ENCODE measurements at places on chromosomes 3 and 15.

DNA sequence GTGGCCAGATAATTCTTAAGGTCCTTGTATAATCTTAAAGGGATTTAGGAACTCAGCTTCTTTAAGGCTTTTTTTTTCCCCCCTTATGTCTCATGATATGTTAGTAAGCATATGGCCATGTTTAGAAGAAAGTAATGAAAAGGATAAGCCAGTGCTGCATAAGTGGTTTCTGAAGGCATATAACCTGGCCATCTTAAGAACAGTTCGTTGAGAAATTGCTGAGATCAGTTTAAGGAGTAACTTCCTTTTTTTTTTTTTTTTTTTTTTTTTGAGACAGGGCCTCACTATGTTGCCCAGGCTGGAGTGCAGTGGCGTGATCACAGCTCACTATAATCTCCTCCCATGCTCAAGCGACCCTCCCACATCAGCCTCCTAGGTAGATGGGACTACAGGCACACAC is 51.7 kb downstream of the UBE2E2 start:
- DNase-seq, result no peak

- DNase-seq, result peak; percentile 76
These were observed 27.2 kb upstream of the PLSCR4 start for GRCh38 chr3:146277953-146278631.

DNA sequence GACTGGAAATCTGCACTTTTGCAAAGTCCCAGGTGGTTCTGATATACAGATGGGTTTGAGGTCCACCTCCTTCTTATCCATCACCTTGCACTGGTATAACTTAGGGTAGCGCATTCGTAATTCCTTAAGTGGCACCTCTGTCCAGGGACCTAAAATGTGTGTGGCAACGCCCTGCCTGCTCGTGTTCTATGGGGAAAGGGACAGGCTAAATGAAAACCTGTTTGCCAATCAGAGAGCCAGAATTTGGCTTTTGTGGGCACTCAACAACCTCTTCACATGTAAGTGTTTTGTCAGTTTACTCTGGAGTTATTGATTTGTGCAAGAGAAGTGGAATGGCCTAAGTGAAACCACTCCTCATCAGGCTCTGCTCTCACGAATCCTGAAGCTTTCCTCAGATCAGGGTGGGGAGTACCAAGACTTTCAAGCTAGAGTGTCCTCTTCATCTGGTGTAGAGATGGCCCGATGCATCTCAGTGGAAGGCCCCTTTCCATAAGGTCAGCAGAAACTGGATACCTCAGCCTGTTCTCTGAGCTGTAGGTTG is 138.3 kb downstream of the ALDH1A2 start:
- no peak for DNase-seq

DNA sequence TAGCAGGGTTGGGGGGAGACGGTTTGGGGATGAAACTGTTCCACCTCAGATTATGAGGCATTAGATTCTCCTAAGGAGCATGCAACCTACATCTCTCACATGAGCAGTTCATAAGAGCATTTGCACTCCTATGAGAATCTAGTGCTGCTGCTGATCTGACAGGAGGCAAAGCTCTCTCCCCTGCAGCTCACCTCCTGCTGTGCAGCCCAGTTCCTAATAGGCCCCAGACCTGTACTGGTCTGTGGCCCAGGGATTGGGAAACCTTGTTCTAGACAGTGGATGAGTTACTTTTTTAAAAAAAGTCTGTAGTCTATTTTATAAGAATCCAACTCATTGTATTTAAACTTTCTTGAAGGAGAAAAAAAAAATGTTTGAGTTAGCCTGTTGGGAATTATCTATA is 100.0 kb downstream of the HHLA2 start:
- no peak for DNase-seq

DNA sequence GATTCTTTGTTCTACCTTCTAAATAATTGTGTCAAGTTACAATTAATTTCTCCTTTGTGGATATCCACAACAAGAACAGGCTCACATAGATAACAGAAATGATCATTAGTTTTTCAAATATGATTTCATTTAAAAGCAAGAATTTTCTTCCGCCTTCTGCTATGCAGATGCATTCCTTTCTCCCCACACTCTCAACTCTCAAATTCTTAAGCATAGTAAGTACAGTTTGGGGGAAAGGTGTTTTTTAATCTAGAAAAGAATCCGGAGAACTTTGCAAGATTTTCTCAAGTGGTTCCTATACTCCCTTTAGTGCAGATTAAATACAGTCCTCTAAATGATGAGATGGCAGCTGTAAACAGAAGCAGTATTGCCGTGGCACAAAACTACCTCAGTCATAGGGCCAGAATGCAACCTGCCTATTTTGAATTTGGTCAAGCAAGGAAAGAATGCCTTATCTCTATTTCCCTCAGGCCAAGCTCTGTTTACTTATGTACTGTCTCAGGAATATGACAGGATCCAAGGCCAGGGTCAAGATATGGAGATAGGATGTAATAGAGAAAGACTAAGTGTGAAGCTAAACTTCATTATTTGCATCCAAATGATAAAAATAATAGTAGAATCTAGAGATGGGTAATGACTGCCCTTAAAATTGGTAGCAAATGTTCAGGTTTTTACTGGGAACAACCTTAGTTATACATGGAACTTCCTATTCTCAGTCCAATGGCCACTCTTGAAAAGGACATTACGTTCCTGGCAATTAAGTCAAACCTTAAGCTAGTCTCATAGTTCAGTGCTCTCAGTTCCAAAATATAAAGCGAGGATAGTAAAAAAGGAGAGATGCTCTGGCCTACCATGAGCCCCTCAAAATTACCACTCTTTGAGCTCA is 77.3 kb upstream of the PHLDB2 start:
- DNase-seq, result no peak

- no peak for DNase-seq
These were observed 448.7 kb downstream of the TAFA4 start for GRCh38 chr3:68483601-68484000.

Measured in femur (tissue), 1 donor.